Vagina (tissue), 2 donors: ENCODE measurements at places on chromosomes 6 and 20. TPM values are rescaled to one million over a fixed set of nuclear protein-coding genes. Genes with fewer than 3 reads are reported as not detected.

Gene PFDN6
- 9.1 TPM for total RNA-seq

Gene PTCHD4
- not detected for total RNA-seq

DNA sequence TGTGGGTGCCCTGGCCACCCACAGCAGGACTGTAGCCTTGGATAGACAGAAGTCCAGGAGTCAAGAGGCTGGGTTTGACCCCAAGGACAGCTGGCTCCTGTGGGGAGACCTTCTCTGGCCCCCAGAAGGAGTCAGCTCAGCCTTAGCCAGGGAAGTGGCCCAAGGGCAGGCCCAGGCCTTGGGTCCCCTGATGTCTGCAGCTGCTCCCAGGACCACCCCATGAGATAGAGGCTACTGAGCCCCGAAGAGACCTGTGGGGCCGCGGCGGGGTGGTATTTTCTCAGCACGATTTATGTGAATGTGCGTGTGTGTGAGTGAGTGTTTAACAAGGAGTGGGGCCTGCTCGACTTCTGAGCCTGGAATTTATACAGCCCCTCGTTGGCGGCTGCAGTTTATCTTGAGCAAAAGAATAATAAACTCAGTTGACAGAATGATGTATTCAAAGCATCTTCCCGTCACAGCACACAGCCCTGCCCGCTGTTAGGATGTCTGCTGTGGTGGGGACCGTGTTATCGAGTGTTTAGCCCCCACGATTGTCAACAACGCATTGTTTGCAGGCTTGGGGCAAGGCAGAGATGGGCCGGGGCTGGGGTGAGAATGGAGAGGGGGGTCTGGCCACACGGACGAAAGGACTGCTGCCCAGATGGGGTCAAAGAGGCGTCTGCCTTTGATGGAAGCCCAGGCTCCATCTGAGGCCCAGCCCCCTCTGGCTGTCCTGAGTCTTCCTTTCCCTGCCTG, 163.3 kb downstream of the VEGFA start:
- H3K27ac ChIP-seq, result no peak overlapping the region
- H3K27me3 ChIP-seq, result no peaks in the 10 kb centered on the region
- H3K36me3 ChIP-seq, result no peaks in the 10 kb centered on the region
- DNase-seq, result no peak
- no peaks in the 10 kb centered on the region for H3K4me1 ChIP-seq

DNA sequence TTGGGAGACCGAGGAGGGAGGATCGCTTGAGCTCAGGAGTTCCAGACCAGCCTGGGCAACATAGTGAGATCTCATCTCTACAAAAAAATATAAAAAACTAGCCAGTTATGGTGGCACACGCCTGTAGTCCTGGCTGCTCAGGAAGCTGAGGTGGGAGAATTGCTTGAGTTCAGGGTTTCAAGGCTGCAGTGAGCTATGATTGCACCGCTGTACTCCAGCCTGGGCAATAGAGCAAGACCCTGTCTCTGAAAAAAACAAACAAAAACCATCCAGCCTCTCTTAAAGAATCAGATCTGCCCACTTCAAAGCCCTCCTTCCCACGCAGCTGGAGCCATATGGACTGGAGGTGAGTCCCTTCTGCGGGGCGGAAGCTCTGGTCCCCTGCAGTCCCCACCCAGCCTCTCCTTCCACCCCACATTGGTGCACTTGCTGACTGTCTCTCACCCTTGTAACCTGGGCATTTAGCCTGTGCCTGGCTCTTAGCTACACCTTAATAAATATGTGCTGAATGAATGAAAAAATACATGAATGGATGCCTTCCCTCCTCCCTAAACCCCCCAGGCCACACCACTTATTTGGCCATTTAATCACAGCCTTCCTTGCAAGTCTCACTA, 7.2 kb upstream of the PARD6B start:
- H3K4me3 ChIP-seq, result no peak overlapping the region
- no peaks in the 10 kb centered on the region for H3K36me3 ChIP-seq
- H3K4me1 ChIP-seq, result peaks cover 30% of the 10 kb centered on the region
- DNase-seq, result no peak
- H3K27me3 ChIP-seq, result no peaks in the 10 kb centered on the region

- no peaks in the 10 kb centered on the region for H3K27me3 ChIP-seq
- H3K4me1 ChIP-seq, result no peaks in the 10 kb centered on the region
- no peak overlapping the region for H3K4me3 ChIP-seq
- H3K27ac ChIP-seq, result no peak overlapping the region
- DNase-seq, result no peak
Measured at GRCh38 chr6:18837013-18837412, 449.9 kb downstream of the RNF144B start.

DNA sequence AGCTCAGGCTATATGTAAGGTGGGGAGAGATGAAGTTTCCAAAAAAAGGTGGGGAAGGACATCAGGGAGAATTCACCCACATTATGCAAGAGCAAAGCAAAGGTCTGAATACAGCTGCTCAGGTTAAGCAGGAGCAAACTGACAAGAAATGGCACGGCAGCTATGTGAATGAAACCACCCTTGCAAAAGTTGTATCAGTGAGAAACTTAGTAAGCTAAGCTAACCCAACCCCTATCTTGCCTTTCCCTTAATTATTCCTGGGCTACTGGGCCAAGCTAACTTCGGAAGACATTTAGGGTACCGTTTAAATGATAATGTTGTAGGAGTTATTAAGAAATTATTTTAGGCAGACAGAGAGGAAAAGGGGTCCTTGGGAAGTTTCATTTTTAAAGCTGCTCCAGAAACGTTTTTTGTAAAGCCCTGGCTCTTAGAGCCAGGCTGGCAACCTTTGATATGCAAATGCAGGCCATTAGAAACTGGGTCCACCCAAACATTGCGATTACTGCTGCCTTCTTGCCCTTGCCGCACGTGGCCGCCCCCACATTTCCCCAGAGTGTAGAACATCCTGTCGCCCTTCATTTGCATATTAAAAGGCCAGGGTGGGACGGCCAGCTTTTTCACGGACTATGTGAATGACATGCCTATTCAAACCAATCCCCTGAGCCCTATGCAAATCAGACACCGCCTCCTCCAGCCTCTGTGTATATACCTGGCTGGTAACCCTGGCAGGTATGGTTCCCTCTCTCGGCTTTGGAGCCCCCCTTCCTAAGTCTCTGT, 60.5 kb upstream of the SAMD5 start:
- peaks cover 4% of the 10 kb centered on the region for H3K4me1 ChIP-seq
- no peak for DNase-seq
- H3K4me3 ChIP-seq, result no peak overlapping the region
- no peaks in the 10 kb centered on the region for H3K27me3 ChIP-seq
- H3K27ac ChIP-seq, result no peak overlapping the region

- H3K4me3 ChIP-seq, result no peak overlapping the region
- no peak for DNase-seq
- no peaks in the 10 kb centered on the region for H3K27me3 ChIP-seq
- H3K27ac ChIP-seq, result no peak overlapping the region
- H3K4me1 ChIP-seq, result peaks cover 7% of the 10 kb centered on the region
Measured at GRCh38 chr6:47520282-47520681, 42.7 kb downstream of the CD2AP start.

GRCh38 chr6:10613723-10614122, 80.7 kb downstream of the C6orf52 start:
- no peak overlapping the region for H3K27ac ChIP-seq
- no peaks in the 10 kb centered on the region for H3K27me3 ChIP-seq
- no peaks in the 10 kb centered on the region for H3K4me1 ChIP-seq

- no peak for DNase-seq
- no peak overlapping the region for H3K27ac ChIP-seq
- no peaks in the 10 kb centered on the region for H3K4me1 ChIP-seq
- H3K36me3 ChIP-seq, result no peaks in the 10 kb centered on the region
- H3K4me3 ChIP-seq, result no peak overlapping the region
Measured at GRCh38 chr6:133184798-133185372, 56.3 kb upstream of the EYA4 start.

GRCh38 chr20:59891581-59891980, 41.9 kb downstream of the SYCP2 start:
- no peak overlapping the region for H3K27ac ChIP-seq
- H3K4me3 ChIP-seq, result no peak overlapping the region
- DNase-seq, result no peak
- H3K4me1 ChIP-seq, result no peaks in the 10 kb centered on the region
- no peaks in the 10 kb centered on the region for H3K27me3 ChIP-seq
- no peaks in the 10 kb centered on the region for H3K36me3 ChIP-seq
